T follicular helper cell (primary cell): ENCODE measurements at places on chromosomes 11 and 22.

DNA sequence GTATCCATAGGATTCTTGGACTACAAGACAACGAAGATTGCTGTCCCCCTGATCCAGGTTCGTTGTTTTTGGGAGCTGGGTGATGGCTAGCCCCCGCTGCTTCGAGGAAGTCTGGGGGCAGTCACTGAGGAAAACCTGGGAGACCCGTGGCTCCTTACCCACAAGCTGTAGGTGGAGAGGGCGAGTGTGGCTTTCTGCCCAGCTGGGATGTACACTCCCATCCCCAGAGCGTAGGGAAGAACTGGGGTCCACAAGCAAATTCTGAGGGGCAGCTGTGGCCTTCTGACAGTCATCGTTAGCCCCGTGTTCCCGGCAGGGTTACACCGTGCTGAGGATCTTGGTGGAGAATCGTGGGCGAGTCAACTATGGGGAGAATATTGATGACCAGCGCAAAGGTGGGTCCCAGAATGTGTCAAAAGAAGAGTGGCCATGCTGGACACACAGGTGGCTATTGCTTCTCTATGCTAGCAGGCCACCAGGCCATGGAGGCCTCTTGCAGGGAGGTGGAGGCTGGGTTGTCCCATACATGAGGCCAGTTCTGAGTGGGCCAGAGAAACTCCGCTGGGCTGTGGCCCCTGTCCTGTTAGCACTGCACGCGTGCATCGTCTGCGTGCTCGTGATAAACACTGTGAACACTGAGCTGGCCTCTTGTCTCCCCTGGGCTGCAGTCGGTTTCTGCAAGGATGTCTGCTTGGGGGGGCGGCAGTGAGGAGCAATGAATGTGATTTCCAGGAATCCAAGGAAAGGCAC lies 39.8 kb downstream of the GLB1L2 start:
- no peak for DNase-seq

DNA sequence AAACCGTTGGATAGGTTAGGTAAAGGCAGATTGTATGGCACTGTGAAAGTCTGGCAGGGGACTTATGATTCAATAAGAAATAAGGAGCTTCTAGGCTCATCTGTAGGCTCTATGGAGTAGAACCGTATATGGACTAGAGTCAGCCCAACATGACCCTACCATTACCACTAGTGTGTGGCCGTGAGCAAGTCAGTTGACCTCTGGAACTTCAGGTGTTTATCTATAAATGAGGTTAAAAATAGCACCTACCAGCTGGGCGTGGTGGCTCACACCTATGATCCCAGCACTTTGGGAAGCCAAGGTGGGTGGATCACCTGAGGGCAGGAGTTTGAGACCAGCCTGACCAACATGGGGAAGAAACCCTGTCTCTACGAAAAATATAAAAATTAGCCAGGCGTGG lies 4.4 kb downstream of the HINFP start:
- no peak for DNase-seq

- DNase-seq: peak; percentile 15
Measured at GRCh38 chr11:45872651-45873356, 12.6 kb upstream of the MAPK8IP1 start.

GRCh38 chr11:12024254-12024926 lies 16.0 kb upstream of the DKK3 start:
- DNase-seq: no peak

DNA sequence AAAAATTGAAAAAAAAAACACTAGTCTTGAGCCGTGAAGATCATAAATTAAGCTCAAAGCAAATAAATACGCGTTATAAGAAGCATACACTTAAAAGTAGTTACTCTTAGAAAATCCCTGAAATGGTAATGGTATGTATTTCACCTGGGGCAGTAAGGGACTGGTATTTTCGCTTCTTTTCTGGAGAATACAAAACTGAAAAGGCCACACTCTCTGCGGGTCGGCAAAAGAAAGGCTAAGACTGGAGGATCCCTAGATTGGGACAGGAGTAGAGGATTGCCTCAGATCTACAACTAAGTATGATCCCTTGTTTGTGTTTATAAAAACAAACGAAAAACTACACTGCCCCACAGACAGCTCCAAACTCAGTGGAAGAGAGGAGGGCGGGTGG lies 617 bp downstream of the TSG101 start:
- no peak for DNase-seq

DNA sequence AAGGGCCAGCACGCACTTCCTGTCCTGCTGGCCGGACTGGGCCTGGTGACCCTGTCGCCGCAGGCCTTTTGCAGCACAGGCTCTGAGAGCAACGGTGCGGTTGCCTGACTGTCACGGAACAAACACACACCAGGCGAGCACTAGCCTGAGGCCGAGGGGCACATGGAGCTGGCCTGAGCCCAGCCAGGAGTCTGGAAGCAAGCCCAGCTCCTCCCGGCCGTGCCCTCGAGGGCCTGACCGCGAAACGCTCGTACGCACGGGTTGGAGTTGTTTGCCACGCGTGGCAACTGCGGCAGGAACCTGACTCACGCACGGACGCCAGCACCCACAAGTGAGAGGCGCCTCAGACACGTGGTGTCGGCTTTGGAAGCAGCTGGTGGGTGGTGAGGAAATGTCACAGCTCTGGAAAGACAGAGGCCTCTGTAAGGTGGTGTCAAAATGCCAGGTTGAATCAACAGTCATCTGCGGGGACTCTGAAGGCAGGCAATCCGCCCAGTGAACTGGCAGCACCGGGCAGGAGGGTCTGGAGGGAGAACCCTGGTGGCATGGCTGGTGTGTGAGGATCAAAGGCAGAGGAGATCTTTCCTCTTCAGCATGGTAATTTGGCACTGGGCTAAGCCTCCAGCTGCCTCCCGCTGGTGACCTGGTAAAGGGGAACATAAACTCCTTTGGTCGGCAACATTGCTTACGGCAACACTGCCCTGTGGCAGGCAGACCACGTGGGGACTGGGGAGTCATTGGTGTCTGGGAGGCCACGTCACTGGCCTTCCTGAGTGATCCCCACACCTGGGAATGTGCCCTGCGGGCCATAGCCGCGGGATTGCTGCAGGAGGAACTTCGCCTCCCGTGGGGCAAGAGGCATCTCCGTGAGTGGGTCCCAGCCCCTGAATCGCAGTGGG lies 15.3 kb upstream of the IL17REL start:
- DNase-seq: peak; percentile 27

DNA sequence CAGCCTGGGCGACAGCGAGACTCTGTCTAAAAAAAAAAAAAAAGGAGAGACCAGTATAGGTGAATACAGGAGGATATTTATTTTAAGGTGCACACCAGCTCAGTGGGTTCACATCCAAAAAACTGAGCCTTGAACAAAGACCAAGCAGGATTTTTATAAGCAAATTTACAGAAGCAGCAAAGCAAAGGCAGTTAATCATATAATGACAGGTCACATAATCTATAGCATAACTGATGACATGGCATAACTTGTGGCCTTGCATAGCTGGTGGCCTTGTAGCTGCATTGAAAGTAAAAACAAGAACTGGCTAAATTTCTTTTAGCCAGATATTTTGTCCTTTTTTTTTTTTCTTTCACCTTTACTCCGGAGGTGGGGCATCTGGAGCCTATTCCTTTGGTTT lies 2.7 kb upstream of the PLAAT3 start:
- DNase-seq: no peak

- DNase-seq: no peak
Measured at GRCh38 chr11:10669258-10670033, 24.1 kb downstream of the IRAG1 start.

DNA sequence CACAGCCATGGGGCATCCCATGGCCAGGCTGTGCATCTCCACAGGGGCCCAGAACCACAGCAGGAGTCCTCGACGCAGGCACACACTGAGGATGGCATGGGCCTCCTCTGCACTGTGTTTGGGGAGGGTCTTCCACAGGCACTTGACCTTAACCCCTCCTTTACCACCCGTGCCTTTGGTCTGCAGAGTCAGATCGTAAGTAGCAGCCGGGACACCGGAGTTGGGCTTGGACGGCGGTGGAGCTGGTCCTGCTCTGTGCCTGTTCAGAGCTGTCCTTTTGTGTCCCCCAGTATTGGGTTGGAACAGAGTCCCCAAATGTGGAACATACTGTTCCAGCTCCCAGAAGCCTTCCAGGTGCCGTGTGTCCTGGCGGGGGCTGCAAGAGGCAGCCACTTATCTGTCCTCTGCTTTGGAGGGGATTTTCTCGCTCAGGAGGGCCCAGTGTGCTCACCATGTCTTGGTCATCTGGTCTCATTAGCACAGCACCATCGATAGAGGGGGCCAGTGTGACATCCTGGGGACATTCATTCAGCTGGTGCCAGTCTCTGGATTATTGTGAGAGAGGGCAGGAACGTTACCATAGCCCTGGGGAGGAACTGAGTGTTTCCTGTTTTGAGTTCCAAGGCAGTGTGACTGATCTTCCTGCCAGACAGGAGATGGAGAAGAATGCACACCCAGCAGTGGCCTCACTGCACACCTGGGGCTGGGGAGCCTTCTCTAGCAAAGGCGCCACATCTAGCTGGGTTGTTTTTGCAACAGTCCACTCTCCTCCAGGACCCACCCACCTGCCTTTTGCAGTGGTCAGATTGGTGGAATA lies 12.4 kb downstream of the CRELD2 start:
- DNase-seq: no peak

DNA sequence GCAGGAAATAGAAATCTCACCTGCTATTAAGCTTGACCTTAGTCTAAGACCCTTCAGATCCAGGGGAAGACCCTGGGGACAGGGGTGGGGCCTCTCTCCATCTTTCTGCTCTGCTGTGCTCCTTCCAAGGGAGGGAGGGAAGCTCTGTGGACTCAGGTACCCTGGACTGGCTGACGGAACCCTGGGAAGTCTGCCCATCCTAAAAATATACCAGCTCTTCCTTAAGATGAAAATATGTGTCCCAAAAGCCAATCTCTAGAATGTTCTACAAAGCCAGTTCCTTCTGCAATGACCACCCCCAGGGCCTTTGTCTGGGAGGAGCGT lies 73.7 kb downstream of the RTL6 start:
- no peak for DNase-seq

DNA sequence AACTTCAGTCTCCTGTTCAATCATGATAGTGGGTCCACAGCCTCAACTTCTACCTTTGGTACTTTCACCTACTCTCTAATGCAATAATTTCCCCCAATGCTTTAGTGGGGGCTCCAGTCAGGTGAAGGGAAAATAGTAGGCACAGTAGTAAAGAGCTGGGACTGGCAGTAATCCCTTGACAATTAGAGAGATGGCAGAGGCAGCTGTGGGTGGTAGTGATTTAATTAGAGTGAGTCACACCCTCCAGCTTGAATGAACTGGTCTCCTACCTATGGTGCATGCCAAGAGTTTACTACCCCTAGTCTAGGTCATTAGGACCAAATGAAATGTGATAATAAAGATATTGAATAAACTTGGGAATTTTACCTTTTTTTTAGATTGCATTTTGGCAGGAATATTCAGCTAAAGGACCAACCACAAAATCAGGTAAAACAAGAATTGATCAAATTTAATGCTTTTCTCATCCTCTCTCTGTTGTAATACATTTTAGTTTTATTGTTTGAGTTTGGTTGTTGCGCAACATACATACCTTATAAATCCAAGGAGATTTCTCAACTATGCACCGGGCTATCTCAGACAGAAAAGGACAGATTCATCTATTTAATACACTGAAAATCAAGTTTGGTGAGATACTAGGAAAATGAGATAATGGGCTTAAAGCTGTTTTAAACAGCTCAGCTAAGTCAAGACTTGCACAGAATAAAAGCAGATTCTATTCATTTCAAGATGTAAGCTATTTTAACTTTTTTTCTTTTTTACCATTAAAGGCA lies 9.0 kb downstream of the PRRG4 start:
- DNase-seq: no peak

DNA sequence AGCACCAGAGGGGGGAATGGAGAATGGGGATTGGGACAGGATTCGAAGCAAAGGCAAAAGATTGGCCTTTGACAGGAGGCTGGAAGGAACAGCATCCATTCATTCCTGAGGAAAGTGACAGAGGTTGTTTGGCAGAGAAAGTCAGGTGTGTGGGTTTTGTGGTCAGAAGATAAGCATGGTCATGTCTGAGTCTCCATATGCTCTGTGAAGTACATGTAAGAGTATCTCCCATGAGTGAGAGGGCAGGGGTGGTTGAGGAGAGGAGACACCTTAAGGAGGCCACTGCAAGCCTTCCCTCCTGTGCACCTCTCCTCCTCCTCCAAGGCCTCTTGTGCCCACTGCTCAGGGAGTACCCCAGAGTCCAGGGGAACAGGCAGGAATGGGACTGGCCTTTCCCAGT lies 1.9 kb upstream of the NLRP10 start:
- no peak for DNase-seq

DNA sequence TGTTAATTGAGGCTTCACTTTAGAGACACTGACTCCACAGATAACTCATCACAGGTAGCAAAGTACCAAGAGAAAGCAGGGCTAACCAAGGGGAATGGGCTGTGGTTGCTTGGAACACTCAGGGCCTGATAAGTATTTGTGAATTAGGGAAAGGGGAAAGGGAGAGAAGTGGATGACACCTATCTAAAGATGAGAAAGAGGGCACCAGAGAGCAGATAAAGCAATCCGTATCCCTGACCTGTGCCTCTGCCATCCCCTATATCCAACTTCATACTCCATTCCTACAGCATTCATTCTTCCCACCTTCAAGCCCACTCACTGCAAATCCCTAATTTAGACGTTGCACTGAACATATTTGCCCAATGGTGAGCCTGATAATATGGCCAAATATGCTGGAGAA lies 43.0 kb upstream of the API5 start:
- DNase-seq: no peak

- DNase-seq: no peak
Measured at GRCh38 chr11:97432926-97433325, 1043.1 kb downstream of the JRKL start.

DNA sequence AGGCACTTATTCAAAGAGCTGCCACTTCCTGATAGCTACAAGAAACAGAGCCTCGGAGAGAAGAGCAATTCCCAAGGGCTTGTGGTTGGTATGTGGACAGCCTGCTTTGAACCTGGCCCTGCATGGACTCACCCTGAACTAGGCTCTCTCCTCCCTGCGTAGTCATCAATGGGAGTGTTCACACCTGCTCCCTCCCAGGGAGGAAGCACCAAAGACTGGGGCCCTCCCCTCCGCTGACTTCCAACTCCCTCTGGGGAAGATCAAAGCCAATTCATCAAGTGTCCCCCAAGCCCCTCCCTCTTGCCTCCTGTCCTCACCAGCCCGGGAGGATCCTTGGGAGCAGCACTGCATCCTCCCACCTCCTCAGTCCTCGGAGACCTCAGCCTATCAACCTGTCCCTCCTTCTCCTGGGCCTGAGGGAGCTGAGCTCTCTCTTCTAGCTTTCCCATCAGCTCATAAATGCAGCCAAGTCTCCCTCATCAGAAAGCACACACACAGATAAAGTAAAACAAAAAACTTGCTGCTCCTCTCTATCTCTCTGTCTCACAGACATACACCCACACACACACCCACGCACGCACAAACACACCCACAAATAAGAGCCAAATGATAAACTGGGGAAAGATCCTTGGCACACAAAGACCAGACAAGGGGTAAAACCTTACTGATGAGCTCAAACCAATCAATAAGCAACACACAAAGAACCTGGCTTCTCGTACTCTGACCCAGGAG lies 3.3 kb downstream of the A4GALT start:
- no peak for DNase-seq
